ENCODE measurements at places on chromosomes 4 and X. TPM values are rescaled to one million over a fixed set of nuclear protein-coding genes. Genes with fewer than 3 reads are reported as not detected.

- H3K27me3 ChIP-seq = no peaks in the 10 kb centered on the region
- H3K36me3 ChIP-seq = no peaks in the 10 kb centered on the region
- H3K4me3 ChIP-seq = no peak overlapping the region
- DNase-seq = no peak
- no peaks in the 10 kb centered on the region for H3K4me1 ChIP-seq
Observed at GRCh38 chr4:187166886-187167512, 443.3 kb upstream of the FAT1 start.

The PRSS12 gene
- 3.6 TPM for total RNA-seq

GRCh38 chr4:156966836-156967235 lies 4.8 kb downstream of the PDGFC start:
- no peak overlapping the region for H3K27ac ChIP-seq
- H3K36me3 ChIP-seq = no peaks in the 10 kb centered on the region
- no peak for DNase-seq
- H3K4me3 ChIP-seq = no peak overlapping the region
- no peaks in the 10 kb centered on the region for H3K4me1 ChIP-seq

- H3K36me3 ChIP-seq = no peaks in the 10 kb centered on the region
- no peak overlapping the region for H3K4me3 ChIP-seq
- no peak overlapping the region for H3K27ac ChIP-seq
- H3K4me1 ChIP-seq = no peaks in the 10 kb centered on the region
Observed at GRCh38 chr4:168141733-168142132, 49.4 kb downstream of the ANXA10 start.

DNA sequence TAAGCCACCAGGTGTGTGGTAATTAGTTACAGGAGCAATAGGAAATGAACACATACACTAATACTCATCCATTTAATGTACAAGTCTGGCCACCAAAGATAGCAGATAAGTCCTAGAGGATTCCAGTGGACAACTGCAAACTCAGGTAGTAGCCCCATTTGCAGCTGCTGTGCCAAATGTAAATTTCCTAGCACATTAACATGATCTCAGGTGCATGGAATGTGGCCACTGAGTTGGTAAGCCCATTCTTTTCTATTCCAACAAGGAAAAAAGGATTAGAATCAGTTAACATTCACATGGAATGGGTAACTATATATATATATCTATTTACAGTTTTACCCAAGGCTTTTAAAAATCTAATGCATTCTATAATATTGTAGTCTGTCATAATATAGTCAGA lies 23.3 kb upstream of the FRAS1 start:
- no peaks in the 10 kb centered on the region for H3K36me3 ChIP-seq
- H3K27ac ChIP-seq = no peak overlapping the region
- no peaks in the 10 kb centered on the region for H3K4me1 ChIP-seq
- H3K4me3 ChIP-seq = no peak overlapping the region

Measured in breast epithelium (tissue), 4 donors.